ENCODE measurements at places on chromosomes 12 and 14. TPM values are rescaled to one million over a fixed set of nuclear protein-coding genes. Genes with fewer than 3 reads are reported as not detected.

LRP1-AS gene
- not detected for polyA plus RNA-seq

RPL10L gene
- polyA plus RNA-seq: not detected

EFS gene
- not detected for polyA plus RNA-seq

GPRC5D gene
- polyA plus RNA-seq: not detected

ASCL1 gene
- polyA plus RNA-seq: not detected

WNT5B gene
- polyA plus RNA-seq: 1.6 TPM

AMDHD1 gene
- 4.1 TPM for polyA plus RNA-seq

INHBC gene
- polyA plus RNA-seq: not detected

FGD6 gene
- 17.6 TPM for polyA plus RNA-seq

ZNF268 gene
- 12.5 TPM for polyA plus RNA-seq
